ENCODE measurements at places on chromosomes 5 and 9.

DNA sequence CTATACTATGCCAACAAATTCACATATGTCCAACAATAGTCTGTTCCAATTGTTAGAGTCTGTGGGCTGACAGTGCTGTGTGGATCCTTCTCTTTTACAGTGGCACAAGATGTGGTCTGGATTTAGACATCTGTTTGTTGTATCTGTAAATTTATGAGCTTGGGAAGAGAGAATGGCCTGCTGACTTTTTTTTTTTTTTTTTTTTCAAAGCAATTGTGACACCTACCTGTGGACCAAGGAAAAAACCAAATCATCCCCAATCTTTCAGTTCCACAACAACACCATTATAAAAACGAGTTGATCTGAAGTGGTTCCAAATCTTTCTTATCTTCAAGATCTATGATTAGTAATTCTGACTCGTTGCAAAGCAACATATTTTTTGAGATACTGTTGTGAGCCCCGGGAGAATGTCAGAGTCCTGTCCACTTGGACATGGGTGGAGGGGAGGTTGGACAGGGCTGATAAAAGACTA lies 4.9 kb downstream of the IRX2 start:
- DNase-seq: no peak

GRCh38 chr9:4365055-4365454 lies 65.2 kb upstream of the GLIS3 start:
- DNase-seq: no peak

DNA sequence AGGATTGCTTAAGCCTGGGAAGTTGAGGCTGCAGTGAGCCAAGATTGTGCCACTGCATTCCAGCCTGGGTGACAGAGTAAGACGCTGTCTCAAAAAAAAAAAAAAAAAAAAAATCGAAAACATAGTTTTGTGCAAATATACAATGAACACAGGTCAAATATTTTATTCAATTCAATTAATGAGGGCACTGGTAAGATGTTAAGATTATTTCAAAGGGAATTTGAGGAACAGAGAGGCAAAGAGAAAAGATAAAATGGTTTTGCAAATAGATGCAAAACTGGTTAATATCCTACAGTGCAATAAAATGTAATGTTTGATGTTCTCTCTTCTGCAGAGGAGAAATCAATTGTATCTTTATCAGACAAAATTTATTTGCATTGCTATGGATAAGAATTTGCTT lies 39.5 kb upstream of the GNE start:
- DNase-seq: no peak

- DNase-seq: no peak
Observed at GRCh38 chr5:55636683-55637082, 75.4 kb downstream of the SLC38A9 start.

- no peak for DNase-seq
Observed at GRCh38 chr9:16652582-16652981, 217.9 kb downstream of the BNC2 start.

- DNase-seq: no peak
Observed at GRCh38 chr9:36345103-36345846, 54.8 kb downstream of the RNF38 start.

- DNase-seq: no peak
Observed at GRCh38 chr9:129278391-129279237, 100.6 kb upstream of the IER5L start.

DNA sequence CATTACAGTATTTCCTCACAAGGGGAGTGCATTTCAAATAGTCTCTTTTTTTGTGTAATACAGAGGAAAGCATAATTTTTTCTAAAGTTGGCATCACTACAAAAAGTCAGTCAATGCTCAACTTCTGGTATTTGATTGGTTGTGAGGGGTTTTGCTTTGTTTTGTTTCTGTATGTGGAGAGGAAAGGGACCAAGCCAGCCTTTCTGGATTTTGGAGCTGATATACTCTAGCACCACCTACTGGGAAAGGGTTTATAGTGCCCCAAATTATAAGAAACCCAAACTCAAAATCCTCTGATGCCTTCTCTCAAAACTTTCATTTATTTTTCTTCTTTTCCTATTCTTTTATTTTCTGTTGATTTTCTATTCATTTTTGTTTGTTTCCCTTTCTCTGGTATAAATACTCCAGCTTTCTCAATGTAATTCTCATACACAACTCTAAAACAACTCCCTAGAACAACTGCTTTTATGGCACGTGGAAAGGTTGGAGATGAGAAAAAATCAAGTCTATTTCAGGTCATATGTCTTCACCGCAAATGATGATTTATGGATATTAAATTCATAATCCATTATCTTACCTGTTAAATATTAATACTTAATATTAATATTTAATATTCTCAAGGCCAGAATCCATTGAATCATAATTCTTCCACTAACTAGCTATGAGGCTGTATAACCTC lies 69.5 kb upstream of the ANXA1 start:
- DNase-seq: no peak

DNA sequence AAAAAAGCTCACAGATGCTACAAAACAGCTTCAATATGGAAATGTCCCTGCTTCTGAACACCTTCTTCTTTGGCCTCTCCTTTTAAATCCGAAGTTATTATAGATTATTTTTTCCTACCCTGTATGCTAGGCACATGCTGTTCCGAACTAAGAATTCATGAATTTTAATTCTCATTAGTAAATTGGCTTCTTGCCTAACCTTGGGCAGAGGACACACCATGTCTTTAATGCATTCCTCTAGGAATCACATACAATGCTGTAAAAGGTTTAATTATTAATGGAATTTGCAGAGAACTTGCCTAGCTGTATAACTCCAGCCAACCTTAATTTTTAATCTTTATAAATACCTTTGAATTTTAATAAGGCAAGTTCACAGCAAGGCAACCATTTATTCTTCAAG lies 234.4 kb downstream of the NTRK2 start:
- no peak for DNase-seq

DNA sequence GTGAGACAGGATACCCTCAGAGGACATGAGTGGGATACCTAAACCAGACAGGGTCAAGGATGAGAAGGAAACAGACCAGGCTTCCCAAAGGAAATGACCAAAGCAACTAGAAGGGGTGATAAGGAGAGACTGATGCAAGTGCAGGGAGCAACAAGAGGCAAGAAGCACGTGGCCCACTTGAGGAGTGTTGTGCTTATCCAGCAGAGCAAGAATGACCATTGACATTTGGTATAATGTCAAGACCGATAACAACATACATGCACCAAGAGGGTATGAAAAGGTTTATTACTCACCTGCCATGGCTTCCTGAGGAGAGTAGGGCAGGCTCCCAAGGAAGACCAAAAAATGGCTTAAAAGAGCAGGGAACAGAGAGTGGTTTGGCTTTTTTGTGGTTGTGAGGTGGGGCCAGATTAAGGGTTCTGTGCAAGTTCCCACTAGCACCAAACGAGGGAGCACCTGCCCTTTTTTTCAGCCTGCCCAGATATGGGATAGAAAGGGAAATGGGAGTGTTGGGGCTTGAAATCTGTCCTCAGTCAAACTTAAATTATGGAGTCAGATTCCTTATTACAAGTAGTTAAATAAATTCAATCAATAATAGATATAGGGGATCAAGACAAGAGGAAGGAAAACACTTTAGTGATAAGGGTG lies 513.6 kb downstream of the RASEF start:
- no peak for DNase-seq

DNA sequence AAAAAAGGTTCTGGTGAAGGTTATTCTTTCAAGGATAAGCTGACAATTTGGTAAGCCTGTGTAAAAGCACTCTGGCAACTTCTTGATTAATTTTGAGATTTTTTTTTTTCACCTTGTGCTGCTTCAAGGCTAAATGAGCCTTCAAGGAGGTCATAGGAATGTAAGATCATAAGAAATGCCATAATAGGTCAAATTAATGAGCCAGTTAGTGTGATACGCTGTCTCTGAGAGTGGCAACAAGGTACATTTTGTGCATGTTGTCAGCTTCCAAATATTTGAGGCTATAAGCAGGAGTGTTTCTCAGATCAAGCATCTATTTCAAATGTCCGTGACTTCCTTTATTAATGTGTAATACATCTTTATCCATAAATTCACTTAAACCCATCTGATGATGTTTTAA lies 72.3 kb upstream of the CDH6 start:
- DNase-seq: no peak

- DNase-seq: no peak
Observed at GRCh38 chr9:34547960-34548611, 25.3 kb upstream of the ENHO start.

GRCh38 chr9:30103647-30104394 lies 2280.6 kb upstream of the ACO1 start:
- DNase-seq: no peak

DNA sequence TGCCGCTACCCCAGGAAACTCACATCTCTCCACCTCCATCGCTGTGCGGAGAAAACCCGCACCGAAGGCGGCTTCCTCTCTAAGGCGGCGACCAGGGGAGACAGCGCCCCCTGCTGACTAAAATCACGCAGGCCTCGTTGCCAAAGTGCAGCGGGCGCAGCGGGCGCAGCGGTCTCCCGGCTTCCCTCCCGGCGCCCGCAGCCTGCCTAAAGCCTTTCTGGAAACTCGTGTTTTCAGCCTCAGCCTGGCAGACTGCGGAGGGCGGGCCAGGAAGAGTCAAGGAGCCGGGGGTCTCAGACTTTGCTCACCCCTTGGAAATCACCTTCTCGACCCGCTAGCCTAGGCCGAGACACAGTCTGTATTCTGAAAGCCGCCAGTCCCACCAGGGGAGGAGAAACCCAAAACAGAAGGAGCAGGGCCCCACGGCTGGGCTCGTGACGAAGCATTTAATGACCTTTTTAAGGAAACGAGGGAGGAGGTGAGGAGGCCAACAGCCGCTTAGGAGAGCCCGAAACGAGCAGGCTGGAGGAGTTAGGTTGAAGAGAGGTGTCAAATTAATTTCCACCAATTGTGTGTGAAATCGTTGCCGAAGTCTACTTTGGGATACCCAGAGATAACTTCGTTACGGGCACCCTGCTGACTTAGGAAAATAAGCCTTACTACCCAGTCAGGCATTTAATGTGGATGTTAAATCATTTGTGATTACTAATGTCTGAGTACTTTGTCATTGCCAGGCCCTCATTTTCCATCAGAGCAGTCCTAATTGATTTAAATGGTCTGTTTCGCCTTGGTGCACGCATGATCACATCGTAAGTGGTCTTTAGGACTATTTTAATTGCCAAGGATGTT lies 7.3 kb upstream of the FOXB2 start:
- no peak for DNase-seq

GRCh38 chr5:1724822-1725602 lies 74.6 kb downstream of the MRPL36 start:
- DNase-seq: no peak

GRCh38 chr5:179261301-179262125 lies 83.7 kb downstream of the ADAMTS2 start:
- DNase-seq: no peak

DNA sequence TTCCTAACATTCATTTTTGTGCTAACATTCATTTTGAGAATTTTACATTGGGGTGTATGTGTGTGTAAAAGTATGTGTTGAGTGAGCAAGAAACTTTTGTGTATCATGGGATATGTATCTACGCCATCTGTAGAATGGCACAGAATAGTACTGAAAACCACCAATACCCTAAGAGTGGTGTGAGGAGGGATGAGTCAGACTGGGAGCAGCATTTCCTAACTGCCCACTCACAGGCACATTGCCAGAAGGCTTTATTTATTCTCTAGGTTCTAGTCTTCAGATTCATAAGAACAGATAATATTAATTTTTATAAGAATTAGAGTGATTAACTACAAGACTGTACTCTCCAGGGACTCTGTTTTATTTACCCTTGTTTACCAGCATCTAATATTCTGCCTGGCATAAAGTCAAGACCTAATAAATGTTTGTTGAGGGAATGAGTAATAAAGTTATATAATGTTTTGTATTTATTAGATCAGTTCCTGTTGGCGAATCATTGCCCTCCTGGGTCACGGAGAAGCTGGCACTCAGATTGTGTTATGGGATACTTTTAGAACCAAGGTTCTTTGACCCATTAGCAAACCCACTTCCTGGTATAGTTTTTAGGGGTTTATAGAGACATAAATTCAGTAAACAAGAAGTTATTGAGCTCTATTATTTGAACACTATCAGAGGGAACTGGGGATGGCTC lies 159.1 kb upstream of the PPP2R2B start:
- no peak for DNase-seq

- DNase-seq: no peak
Observed at GRCh38 chr5:169430671-169431070, 129.7 kb upstream of the SLIT3 start.

GRCh38 chr5:36680066-36680465 lies 73.7 kb downstream of the SLC1A3 start:
- no peak for DNase-seq

DNA sequence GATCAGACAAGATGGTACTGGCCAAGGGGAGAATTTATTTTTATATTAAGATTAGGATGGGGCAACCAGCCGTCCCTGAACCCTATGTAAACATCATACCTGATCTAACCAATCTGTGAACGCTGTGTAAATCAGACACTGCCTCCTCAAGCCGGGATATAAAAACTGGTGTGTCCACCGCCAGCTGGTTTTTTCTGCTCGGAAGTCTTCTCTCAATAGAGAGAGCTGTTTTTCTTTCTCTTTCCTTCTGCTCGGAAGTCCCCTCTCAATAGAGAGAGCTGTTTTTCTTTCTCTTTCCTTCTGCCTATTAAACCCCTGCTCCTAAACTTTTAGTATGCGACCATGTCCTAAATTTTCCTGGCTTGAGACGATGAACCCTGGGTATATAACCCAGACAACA lies 615.5 kb upstream of the NUDT12 start:
- DNase-seq: no peak

DNA sequence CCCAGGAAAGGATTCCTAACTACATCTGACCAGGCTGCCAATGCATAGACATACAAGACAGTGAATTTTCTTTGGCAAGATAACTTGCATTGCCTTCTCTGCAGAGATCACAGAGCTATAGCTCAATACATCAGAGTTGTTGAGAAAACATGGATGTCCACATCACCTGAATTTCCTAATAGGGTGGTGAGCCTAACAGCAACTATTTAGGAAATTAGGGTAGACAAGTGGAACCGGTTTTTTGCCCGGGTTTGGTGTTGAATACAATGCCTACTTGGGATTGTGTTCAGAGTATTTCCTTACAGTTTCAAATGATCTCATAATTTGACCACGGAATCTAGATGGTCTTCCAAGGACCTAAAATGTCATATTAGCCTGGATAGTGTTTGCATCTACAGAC lies 262.7 kb downstream of the KIF4B start:
- no peak for DNase-seq

DNA sequence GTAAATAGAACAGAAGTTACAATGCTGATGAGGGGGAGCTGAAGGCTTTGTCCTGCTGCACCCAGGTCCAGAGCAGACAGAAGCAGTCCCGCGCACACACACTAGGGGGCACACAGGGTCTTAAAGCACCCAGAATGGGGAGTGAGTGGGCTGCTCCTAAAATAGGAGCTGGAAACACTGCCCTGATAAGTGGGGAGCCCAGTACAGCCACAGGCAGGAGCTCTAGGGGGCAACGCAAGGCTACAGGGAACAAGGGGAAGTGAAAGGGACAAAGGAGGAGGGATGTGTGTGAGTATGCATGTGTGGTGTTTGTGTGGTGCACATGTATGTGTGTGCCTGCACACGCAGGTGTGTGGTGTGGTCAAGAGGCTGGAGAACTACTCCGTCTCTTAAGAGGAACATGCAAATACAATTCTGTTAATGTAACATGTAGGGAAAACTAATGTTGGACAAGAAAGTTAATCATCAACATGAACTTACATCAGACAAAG lies 191.5 kb downstream of the ROR2 start:
- no peak for DNase-seq

GRCh38 chr5:4229414-4230292 lies 634.0 kb downstream of the IRX1 start:
- DNase-seq: no peak

- DNase-seq: no peak
Observed at GRCh38 chr5:82881571-82882174, 195.5 kb downstream of the TMEM167A start.

Data from cortex of kidney (tissue), 1 donor.